ENCODE measurements at places on chromosomes 5 and 9.
A peak's percentile ranks its signal among the peaks of the same experiment; 100 is the strongest.

GRCh38 chr5:179323026-179323870, 22.0 kb downstream of the ADAMTS2 start:
- DNase-seq: no peak

DNA sequence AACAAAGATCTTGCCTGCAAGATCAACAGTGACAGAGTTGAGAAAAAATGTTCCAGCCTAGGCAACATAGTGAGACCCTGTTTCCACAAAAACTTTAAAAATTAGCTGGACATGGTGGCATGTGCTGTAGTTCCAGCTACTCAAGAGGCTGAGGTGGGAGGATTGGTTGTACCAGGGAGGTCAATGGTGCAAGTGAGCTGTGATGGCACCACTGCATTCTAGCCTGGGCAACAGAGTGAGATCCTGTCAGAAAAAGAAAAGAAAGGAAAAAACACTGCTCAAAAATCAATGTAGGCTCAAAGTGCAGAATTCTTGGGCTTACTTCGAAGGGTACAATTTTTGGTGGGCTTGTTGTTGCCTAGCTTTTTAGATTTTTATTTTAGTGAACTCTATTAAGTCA, 145.4 kb downstream of the PLPPR1 start:
- DNase-seq: no peak

- no peak for DNase-seq
These were observed 356.4 kb upstream of the GRAMD2B start for GRCh38 chr5:126066836-126067235.

DNA sequence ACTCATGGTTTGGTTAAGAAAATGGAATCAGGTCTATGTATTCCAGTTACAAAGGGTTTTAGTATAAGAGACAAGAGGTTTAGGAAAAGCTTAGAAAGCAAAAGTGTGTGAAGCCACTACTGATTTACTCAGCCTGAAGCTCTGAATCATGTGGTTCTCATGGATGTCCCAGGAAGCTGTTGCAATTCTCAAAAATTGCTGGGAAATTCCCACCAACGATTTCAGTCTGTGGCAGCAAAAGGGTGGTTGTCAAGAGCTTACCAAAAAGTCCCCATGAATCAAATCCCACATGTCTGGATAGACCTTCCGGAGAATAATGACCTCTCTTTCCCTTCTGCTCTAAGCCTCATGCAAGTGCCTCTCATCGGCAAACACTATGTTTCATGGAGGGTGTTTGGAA, 929.9 kb downstream of the TLE4 start:
- DNase-seq: peak; percentile 39

- DNase-seq: no peak
These were observed 20.2 kb downstream of the OTULIN start for GRCh38 chr5:14684757-14685156.

DNA sequence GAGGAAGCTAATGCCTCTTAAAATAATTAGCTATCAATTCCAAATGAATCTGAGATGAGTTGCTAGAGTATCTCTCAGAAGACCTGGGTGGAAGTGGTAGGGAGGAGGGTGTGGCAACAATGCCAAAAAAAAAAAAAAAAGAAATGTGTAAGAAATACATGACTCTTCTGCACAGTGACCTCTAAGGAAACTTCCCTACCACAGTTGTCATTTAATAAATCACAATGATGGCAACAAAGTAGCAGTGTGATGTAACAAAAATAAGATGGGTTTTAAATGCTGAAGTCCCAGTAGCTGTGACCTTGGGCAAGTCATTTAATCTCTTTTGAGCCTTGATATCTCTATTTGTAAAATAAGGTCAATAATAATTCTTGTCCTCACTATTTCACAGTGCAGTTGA, 7.2 kb downstream of the FOXD1 start:
- no peak for DNase-seq

DNA sequence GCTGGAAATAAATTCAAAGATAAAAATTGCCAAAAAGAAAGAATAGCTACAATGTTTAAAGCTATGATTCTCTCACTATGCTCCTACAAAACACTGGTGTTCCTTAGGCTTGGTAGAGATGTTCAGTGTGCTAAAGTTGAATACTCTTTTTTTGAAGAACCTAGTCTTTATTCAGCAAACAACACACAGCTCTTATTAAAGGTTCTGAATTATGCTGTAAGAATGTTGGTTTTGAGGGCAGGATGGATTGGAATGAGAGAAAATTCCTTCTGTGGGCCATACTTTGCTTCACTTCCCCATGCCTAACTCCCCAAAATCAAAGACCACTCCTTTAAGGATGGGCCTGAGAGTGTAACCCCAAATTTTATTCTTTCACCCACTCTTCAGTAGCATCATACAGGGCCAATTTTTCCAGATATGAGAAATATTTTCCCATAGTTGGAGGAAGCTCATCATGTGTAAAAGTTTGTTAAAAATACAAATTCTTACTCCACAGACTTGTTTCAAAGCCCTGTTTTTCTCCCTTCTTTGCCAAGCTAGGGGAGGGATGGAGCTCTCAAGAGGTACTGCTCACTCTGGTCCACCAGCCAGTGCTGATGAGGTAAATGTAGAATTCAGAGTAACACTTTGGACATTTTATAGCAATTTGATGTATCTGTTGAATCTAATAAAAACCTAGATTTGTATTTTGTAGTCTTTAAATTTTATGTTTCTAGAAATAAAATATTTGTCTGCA, 99.3 kb downstream of the GDNF start:
- DNase-seq: no peak

DNA sequence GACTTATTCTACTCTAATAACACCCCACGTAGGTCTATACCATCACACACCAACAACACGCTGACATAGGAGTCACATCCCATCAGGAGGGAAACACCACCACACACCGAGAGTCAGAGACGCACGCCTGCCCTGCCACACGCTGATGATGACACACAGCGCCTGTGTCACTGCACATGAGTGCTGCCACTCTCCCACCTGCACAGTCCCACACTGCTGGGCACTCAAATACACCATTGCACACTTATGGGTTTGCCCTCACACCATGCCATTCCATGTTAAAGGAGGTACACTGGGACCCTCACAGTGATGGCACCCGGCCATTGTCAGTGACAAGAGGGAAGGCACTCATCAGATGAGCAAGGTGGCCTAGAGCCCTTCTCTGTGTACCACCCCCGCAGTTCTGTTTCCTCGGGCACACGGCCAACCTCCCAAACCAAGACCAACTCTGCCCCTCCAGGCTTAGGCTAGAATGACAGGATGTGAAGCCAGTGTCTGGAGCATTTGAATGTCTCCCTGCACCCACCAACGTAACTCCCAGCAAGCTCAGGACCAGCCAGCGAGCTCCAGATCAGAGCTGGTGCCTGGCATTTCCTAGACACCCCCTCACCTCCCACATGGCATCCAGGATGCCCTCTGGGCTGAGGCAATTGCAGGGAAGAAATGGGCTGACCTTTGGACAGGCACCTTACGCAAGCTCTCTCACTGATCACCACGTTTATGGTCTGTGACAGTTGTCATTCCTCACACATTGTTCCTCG, 3.6 kb upstream of the CPLX2 start:
- DNase-seq: no peak

DNA sequence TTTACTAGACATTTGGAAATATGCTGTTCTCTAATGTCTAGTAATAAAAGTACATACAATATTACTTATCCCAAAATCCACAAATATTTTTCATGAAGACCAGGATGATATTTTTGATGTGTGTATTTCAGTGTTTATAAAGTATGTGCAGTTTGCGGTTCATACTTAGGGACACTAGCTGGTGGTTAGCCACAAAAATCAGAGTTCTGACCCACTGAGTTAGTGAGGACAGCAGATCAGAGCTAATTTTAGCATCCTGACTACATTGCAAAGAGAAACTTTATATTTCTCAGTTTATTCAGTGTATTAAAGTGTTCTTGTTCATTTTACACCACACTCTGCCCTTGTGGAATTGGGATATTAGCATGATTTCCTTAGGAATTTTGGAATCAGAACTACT, 655.3 kb downstream of the HTR1A start:
- DNase-seq: no peak
